ENCODE measurements at places on chromosomes 5 and 9. TPM values are rescaled to one million over a fixed set of nuclear protein-coding genes. Genes with fewer than 3 reads are reported as not detected.

- no peak for DNase-seq
Measured at GRCh38 chr5:17388717-17389116, 109.3 kb upstream of the TAF11L2 start.

DNA sequence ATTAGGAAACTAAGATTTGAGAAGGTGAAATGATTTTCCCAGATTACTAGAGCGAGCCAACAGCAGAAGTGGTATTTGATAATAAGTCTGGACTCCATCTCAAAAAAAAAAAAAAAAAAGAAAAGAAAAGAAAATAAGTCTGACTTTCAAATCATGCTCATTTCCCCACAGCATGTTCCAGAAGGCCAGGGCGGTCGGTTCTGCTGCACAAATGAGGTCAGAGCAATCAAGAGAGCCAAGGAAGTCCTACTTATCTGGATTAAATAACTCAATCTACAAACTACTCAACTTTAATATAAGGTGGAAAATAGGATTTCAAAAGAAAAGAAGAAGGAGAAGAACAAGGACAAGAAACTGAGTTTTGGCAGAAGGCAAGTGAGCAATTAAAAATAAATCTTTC, 130.4 kb upstream of the RASA1 start:
- DNase-seq, result no peak

GRCh38 chr5:100424017-100424416, 111.2 kb upstream of the FAM174A start:
- no peak for DNase-seq

DNA sequence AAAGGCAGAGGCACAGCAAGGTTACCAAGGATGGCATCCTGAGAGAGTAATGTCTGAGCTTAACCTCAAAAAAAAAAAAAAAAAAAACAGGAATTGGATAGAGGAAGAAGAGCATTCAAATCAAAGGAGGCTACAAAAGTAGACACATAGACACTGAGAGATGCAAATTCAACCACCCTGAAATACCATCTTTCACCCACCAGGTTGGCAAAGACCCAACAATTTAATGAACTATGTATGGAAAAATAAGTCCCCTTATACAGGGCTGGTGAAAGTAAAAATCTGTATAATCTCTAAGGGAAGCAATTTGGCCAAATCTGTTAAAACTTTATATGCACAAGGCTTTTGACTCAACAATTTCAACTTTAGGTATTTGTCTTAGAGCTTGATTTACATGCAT, 4.9 kb downstream of the NADK2 start:
- no peak for DNase-seq

- peak; percentile 67 for DNase-seq
Measured at GRCh38 chr9:127589955-127590370, 22.1 kb upstream of the STXBP1 start.

GRCh38 chr5:96279801-96280542, 153.1 kb downstream of the PCSK1 start:
- DNase-seq, result no peak

- DNase-seq, result no peak
Measured at GRCh38 chr5:161078793-161079192, 226.8 kb upstream of the ATP10B start.

DNA sequence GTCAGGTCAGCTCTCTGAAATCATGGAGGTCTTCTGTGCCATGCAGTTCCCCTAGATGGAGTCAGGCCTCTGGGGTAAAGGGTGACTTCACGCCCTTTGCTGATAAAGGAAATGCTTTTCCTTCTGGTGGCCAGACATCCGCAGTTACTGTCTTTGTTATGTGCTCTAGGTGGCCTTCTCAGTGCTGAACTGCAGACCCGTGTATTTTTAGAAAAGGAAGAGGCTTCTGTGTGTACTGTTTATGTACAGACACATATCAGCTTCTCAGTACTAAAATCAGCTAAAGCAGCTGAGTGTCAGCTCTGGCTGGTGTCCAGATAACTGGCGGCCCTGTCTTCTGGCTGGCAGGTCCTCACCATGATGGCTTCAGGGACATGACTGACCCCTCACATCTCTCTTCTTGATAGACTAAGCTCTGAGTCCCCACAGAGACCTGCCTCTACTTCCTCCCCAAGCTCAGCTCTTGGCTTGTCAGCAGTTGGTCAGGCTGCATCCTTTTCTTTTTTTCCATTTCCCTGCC, 75.3 kb downstream of the ARHGAP26 start:
- no peak for DNase-seq

MRPL50 gene
- total RNA-seq, result 18.6 TPM

SLC6A18 gene
- not detected for total RNA-seq

SLC36A2 gene
- total RNA-seq, result not detected

ANKRD18A gene
- total RNA-seq, result 7.6 TPM

DNA sequence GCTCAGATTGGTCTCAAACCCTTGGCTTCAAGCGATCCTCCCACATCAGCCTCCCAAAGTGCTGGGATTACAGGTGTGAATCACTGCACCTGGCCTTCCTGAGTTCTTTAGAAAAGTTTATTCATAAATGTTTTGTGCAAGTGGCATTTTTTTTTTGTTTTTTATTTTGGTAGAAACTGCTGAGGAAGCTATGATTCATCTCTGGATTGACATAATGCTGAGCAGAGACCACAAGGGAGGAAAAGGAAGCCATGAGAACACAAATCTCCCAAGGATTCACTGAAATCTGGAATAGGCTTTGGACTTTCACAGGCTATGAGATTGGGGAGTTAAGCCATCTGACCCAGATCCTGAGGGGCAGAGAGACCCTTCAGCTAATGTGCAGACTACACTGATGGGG, 3.4 kb upstream of the SLC46A2 start:
- DNase-seq, result no peak

GRCh38 chr5:43699910-43700309, 96.9 kb downstream of the NNT start:
- no peak for DNase-seq

- no peak for DNase-seq
Measured at GRCh38 chr9:91089405-91090129, 272.2 kb downstream of the AUH start.

DNA sequence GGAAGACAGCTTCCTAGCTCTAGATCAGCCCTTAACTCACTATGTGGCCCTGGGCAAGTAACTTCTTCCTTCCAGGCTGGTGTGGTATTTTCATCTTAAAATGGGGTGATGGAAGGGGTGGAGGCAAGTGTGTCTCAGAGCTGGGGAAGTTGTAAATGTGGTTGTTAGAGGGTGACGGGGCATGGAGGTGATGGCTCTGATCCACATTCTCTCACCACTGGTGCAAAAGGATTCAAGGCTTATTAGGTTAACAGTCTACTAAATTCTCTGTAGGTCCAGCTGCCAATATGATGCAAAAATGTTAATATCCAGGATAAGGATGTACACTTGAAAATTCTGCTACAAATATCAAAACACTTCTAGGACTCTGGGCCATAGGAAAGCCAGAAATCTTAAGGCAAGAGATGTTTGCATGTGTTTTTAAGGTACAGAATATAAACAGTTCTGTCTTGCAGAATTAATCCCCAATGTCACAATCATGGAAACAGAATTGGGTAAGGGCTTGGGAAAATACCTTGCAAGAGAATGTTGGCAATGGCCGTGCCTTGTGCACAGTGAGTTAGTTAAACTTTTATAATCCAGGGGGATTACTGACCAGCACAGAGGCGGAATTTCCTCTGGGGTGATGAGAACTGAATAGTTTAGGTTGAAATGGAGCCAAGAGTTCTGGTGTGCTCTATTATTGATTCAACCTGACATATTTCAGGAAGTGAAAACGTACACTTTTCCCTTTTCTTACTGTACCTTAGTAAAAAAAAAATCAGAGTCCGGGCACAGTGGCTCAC, 19.8 kb downstream of the TNFSF15 start:
- DNase-seq, result no peak

DNA sequence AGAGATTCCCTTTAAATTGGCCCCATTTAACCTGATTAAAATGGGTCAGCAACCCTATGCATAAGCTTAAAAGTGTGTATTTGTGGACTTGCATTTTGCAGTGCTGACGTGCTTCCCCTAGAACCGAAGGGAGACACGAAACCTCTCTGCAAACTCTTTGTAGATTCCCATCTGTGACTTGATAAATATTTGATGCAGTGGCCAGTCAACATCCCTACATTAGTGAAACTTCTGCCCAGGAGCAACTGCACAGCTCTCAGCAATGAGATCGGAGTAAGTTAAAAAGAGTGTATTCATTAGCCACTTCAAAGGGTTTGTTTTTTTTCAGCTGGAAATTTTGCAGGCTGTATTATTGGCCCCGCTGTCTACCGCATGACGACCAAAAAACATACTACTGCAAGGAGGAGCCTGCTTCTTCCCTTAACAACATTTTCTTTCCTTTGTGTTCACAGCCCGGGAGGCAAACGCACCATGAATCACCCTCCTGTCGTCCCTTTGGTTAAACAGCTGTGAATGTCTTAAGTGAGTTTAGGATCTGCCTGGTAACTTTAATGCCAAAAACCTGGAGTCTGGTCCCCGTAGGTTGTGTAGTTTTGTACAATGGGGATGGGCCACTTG, 38.0 kb upstream of the TCERG1 start:
- DNase-seq, result no peak

GPR21 gene
- total RNA-seq, result not detected

SPINK6 gene
- not detected for total RNA-seq

- no peak for DNase-seq
Measured at GRCh38 chr5:96317945-96318344, 115.1 kb downstream of the PCSK1 start.

DNA sequence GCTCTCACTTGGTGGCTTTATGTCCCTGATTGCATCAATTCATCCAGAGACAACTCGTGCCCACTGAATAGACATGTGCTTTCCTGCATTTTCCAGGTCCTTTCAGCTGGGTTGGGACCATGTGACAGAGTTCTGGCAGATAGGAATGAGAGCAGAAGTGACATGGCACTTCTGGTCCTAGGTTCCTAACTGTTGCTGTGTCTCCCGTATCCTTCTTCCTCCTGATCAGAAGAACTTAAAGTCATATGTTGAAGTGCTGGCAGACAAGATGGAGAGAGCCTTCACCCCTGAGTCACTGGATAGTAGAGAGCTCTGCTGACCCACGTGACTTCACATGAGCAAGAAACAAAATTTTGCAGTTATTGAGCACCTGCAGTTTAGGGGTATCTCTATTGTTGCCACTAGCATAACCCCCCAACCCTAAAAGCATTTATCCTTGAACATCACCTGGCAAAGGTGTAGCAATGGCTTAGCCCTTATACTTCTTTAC, 80.0 kb downstream of the NREP start:
- no peak for DNase-seq

FGF18 gene
- total RNA-seq, result 2.4 TPM

TAF11L10 gene
- total RNA-seq, result not detected

FIBCD1 gene
- 0.23 TPM for total RNA-seq
